Myometrial cell (primary cell): ENCODE measurements at places on chromosomes 1 and 21. TPM values are rescaled to one million over a fixed set of nuclear protein-coding genes. Genes with fewer than 3 reads are reported as not detected.

DIP2A gene
- 17.6 and 19.7 TPM in 2 replicates for total RNA-seq

TMIGD3 gene
- total RNA-seq: not detected in 2 replicates

GPR52 gene
- total RNA-seq: not detected in 2 replicates

NUCKS1 gene
- total RNA-seq: 73.2 and 96.1 TPM in 2 replicates

STUM gene
- not detected in 2 replicates for total RNA-seq

PPCS gene
- 69.1 and 80.7 TPM in 2 replicates for total RNA-seq

NHLH1 gene
- not detected in 2 replicates for total RNA-seq

AHDC1 gene
- 7.8 and 9.2 TPM in 2 replicates for total RNA-seq
